ENCODE measurements at places on chromosomes 3 and 15.

DNA sequence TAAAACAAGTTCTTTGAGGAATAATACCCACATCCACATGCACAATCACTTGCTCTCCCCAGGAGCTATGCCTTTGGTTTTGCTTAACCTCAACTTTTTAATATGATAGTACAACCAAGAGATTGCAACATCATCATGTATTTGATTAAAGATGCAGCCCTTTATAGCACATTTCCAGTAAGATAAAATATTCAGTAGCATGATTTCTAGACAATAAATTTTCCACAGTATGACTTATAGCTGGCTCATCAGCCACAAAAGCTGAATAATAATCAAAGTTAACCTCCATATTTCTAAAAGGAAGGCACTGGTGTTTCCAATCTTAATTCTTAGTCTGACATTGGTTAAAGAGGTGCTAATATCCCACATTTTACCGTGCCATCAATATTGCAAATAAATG is 622.5 kb downstream of the TBL1XR1 start:
- no peak for DNase-seq

DNA sequence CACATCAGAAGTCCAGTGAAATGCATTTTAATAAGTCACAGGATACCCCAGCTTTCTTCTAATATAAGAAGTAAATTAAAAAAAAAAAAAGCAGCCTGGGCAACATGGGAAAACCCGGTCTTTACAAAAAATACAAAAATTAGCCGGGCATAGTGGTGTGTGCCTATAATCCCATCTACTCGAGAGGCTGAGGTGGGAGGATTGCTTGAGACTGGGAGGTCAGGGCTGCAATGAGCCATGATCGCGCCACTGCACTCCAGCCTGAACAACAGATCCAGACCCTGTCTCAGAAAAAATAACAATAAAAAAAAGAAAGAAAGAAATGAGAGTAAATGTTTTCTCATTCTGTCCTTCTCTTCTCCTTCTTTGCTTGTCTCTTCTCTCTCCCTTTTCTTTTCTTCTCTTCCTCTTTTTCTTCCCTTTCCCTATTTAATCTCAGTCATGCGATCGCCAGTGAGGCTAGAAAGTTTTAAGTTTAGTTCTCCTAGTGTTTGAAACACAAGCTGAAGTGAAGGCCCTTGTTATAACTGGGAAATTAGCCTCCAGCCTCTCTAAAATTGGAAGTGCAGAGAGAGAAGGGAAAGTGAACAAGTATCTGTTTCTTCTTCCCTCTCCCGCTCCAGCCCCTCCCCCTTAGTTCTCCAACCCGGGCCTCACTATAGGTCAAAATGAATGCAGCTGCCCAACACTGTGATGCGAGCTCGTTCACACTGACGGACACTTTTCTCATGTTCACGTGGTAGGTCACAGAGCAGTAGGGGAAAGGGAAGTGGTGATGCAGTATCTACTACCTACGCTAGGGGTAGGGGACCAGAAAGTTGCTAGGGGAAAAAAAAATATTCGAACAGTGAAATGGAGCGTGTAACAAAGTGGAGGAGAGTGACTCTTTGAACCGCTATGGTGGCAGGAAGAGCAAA is 23.5 kb upstream of the TSC22D2 start:
- DNase-seq, result peak; percentile 5

DNA sequence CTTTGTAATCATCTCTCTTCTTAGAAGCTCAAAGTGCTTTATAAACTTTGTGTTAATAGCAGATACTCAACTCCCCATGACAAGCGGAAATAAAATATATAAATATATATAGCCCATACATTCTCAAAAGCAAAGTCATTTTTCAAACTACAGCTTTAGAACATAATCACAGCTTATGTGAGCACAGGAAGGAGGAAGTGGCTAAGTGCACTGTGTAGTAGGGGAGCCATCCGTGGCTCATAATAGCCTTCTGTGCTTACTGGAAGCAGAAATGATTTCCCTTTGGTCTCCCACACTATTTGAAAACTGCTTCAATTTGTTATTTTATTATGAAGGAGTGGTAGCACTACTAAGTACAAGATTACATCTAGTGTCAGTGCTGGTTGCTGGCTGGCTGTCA is 151.4 kb upstream of the ARL6 start:
- DNase-seq, result no peak

- no peak for DNase-seq
Observed at GRCh38 chr3:107911337-107912000, 179.4 kb downstream of the CD47 start.

DNA sequence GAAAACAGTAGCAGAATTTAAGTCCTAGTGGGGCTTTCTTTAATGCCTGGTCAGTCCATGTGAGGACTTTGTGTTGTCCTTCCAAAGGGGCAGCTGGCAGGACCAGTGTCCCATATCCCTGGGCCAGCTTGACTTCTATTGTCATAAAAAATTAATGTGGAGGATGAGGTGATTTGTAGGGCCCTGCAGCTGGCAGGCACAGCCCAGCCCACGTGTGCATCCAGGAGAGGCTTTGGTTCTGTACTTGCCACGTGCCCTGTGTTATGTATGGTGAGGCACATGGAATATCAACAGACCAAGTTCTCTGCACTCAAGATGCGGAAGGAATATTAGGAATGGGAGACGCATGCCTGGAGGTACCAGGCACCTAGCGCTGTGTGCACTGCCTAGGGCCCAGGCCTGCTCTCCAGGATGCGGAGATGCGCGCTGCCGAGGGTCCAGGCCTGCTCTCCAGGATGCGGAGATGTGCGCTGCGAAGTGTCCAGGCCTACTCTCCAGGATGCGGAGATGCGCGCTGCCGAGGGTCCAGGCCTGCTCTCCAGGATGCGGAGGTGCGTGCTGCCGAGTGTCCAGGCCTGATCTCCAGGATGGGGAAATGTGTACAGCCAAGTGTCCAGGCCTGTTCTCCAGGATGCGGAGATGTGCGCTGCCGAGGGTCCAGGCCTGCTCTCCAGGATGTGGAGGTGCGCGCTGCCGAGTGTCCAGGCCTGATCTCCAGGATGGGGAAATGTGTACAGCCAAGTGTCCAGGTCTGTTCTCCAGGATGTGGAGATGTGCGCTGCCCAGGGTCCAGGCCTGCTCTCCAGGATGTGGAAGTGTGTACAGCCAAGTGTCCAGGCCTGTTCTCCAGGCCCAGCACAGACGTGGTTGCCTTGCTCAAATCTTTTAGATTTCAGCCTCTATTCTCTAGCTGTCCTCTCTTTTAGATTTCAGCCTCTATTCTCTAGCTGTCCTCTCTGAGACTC is 183.3 kb upstream of the ROPN1 start:
- no peak for DNase-seq

DNA sequence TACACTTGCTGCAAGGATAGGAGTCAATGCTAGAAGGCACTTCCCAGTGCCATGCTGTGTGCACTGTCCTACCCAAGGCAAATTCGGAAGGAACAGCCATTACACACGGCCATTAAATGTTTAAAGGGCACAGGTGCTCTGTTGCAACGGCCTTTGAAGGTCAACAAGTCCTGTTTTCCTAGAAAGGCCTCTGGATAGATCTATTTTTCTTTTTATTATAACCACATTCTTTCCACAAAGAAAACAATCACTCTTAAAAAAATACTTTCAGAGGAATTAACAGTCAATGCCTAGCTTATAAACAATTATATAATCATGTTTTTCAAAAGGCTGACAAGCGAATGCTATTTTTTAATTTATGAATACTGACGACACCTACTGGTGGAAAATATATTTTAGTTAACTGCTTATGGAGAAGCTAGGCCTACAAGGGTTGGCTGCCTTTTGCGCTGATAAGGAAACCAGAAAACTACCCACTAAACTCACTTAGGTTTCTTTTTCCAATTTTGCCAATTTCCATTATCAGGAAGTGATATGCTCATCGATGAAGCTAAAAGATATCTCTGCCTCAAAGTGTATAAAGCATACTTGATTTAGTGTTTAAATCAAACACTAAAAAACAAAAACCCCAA is 2.4 kb downstream of the ARHGEF3 start:
- no peak for DNase-seq

DNA sequence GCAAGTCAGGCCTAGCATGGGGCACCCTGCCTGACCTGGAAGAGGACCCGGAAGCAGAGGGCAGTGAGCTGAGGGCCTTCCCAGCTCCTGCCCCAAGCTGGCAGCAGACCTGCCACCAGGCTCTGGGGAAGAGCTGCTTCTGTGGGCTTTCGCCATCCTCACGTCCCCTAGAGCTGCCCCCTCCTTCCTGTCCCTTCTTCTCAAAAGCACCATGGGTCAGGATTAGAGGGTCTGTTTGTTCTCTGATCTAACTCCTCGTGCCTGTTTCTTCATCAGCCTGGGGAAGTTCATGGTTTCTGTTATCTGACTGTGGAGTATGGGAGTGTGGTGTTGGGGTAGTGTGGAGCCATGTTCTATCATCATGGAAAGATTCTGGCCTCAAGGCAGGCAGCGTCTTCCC is 58.4 kb upstream of the POLG start:
- no peak for DNase-seq

DNA sequence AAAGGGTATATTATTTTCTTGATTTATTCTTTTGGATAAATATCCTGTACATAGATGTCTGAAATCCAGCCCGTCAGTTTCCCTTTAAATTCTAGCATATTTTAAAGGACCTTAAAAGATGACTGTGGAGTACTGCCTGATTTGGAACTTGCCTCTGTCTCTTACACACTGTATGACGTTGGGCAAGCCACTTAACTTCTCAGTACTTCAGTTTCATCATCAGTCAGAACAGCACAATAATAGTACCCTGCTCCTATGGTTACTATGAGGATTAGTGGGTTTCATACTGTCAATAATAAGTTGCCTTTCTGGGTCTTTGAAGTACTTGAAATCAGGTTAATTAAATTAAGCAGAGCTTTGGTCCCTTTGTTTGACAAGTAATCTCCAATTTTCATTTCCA is 374.3 kb downstream of the TIGIT start:
- no peak for DNase-seq

GRCh38 chr3:140424211-140424610 is 253.7 kb upstream of the TRIM42 start:
- no peak for DNase-seq

- DNase-seq, result no peak
Observed at GRCh38 chr3:112818289-112818688, 28.4 kb downstream of the CD200R1L start.

DNA sequence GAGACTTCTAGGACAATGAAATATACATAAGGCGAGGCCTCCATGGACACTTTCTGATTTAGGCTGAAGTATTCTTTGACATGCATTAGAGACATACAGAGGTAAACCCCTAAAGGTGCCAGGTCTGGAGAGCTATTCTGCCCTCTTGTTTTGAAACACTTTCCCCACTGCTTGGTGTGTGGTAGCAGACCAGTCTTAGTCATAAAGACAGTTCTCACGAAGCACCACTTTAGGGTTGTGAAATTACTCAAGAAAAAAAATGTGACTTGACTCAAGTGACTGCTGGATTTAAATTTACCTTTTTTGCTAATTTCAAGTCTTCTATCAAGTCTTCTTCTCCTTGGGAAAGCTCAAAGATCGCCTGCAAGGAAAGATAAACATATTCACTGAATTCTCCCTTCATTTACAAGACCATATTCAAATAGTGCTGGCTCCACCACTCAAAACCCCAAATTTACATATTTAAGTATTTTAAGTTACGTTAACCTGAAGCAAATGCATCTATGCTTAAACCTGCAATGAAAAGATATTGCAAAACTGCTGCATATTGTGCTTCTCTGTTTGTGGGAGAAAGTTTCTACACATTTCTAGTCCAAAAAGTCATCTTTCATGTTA is 48.4 kb downstream of the ARHGEF3 start:
- no peak for DNase-seq

Measured in stimulated activated CD4-positive, alpha-beta T cell treated with anti-CD3 and anti-CD28 coated beads, Interleukin-1b, Interleukin-23, amount 100 ng/mL, for 1 hour (primary cell).